ENCODE measurements at places on chromosomes 4 and X.

GRCh38 chr4:41784191-41784979, 35.9 kb upstream of the PHOX2B start:
- no peak for DNase-seq

- DNase-seq, result no peak
These were observed 28.1 kb upstream of the TXK start for GRCh38 chr4:48162162-48162561.

- no peak for DNase-seq
These were observed 57.4 kb downstream of the DCK start for GRCh38 chr4:71050809-71051208.

- DNase-seq, result no peak
These were observed 56.4 kb upstream of the SPOCK3 start for GRCh38 chr4:167290678-167291077.

DNA sequence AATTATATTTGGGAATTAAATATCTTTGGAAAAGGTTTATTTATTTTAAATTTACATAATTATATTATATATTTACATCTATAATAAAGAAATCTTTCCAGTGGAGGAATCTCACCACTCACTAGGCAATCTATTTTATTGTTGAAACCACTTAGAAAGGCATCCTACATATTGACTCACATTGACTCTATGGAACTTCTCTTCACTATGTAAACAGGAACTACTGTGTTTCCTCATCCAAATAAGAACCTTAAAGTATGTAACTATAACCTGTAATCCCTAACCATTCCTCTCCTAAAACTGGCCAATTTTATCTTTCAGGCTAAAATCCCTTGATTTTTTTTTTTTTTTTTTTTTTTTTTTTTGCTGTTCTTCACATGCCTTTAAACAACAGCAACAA, 268.7 kb downstream of the MAPK10 start:
- no peak for DNase-seq

DNA sequence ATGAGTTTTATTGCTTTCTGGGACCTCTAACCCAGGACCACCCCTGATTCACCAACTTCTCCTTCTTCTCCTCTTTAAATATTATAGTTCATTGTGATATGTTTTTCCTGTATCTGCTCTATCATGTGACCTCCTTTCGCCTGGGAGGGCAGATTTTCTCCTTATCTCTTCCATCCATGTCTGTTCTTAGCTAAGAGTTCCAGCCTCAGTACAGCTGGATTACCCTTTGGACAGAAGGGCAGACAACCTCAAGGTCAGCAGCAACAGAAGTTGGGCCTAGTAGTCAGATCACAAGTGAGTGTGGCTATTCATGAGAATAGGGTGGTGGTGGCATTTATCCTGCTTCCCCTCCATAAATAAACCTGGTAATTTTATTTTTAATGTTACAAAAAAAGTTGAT, 5.7 kb upstream of the XK start:
- no peak for DNase-seq

- DNase-seq, result no peak
These were observed 545.5 kb downstream of the GLUD2 start for GRCh38 chrX:121592884-121593283.

- no peak for DNase-seq
These were observed 28.3 kb upstream of the UXT start for GRCh38 chrX:47687263-47687662.

- DNase-seq, result no peak
These were observed 268.5 kb upstream of the LDB2 start for GRCh38 chr4:17166954-17167353.

DNA sequence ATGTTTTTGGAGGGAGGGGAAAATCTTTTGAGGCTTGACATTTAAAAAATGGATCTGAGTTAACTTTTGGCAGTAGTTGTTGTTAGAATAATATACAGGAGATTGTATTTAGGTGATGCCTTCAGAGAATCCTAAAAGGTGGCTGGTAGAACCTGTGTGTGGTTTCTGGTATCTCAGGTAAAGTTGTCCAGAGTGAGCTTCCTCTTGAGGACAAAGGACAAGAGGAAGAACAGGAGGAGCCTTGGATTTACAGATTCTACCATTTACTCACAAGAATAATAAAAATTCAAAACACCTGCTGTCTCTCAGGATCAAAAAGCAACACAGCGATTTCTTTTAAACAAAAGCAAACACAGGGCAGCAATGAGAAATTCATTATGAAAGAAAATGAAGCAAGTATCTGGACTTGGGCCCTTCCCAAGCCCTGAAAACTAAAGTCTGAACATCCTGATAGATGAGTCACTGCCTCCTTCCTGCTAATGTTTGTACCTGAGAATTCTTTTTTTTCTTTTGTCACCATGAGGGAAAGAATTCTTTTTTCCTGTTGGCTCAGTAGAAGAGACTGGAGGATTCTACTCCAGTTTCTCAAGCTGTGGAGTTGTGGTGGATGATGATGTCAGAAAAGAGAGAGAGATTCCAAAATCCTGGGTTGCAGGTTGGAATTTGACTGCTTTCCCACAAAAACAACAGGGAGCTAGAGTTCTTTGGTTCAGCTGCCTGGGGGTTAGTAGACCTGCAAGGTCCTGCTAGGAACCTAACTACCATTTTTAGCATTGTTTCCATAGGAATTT, 31.5 kb upstream of the RAPGEF2 start:
- no peak for DNase-seq

GRCh38 chr4:181121733-181122132, 1121.5 kb upstream of the TENM3 start:
- DNase-seq, result no peak

DNA sequence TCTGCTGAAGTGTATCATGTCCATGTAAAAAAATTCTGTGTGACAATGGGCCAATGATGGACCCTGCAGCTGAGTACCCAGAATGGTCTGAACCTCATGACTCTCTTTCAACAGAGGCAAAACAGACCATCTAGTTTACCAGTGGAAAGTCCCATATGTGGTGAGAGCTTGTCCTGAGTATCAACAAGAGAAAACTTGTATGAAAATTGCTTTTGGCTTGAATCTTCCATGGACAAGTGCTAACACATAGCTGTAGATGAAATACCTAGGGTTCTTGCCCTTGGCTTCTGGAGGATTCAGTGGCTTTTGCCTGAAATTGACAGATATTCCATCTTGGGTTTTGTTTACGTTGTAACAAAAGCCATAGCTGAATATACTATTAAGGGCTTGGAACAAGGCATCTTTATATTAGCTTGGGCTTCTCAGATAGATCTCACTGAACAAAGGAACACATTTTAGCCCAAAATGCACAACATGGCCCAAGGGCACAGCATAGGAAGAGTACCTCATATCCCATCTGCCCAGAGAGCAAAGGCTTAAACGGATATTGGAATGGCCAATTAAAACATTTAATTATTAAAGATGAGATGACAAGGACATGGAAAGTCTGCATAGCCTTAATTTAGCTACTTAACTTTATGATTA, 128.5 kb upstream of the HPGD start:
- DNase-seq, result no peak

DNA sequence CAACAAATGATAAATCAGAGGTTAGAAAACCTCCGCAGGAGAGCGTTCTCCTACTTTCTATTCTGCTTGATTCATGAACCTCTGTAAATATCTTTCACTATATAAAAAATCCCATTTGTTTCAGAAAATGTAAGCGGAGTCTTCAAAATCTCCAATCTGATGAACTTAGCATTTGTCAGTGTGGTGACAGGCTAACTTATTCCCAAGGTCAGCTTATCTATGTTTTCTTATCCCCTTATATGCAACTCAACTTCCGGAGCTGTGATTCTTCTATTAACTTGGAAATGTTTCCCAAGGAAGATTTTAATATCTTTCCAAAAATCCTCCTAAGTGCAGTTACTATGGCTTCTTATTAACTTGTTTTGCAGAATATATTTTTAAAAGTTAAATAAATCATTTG, 87.5 kb upstream of the C1QTNF7 start:
- no peak for DNase-seq

- DNase-seq, result no peak
These were observed 2.8 kb upstream of the TENM3 start for GRCh38 chr4:182240161-182241130.

DNA sequence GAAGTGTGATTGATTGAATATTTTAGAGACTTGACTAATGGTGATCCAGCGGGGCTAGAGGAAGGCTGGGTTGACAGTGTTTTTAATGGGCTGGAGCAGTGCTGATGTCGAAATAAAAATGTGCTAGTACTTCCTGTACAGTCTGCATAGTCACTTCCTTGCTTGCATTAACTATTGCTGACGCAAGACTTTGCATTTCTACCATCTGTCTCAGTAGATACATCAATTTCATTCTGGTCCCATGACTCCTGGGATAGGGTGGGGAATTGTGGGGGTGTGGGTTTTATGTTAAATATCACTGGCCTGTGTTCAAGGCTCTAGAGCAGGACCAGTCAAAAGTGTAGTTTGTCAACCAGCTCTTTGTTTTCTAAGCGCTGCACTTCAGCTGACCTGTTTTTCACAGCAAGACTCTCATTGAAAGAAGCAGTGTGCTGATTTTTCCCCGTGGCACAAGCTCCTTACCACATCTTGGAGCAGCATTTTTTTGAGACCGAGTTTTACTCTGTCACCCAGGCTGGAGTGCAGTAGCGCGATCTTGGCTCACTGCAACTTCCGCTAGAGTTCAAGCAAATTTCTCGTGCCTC, 35.2 kb upstream of the PHEX start:
- DNase-seq, result no peak

DNA sequence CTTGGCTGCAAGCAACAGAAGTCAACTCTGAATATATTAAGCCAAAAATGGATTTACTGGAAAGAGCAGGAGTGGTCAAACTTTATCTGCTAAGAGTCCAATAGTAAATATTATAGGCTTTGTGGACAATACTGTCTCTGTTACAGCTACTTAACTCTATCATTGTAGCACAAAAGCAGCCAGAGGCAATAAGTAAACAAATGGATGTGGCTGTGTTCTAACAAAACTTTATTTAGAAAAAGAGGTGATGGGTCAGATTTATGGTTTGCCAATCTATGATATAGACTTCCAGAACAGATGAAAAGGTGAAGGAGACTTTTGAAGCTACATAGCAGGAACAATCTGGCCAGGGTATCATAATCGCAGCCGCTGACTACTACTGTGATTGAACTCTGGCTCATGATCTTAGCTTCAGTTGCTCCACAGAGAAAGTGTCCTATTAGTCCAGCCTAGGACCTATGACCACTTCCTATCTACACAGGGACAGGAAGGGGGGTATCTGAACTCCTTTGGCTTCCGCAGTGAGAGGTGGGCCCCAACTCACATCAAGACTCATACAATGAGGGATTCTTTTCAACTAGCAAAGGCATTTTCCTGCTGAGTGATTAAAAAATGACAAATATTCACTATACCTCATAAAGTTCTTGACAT, 154.9 kb downstream of the ATG4A start:
- no peak for DNase-seq

GRCh38 chrX:153628129-153628528, 18.9 kb upstream of the DUSP9 start:
- no peak for DNase-seq

DNA sequence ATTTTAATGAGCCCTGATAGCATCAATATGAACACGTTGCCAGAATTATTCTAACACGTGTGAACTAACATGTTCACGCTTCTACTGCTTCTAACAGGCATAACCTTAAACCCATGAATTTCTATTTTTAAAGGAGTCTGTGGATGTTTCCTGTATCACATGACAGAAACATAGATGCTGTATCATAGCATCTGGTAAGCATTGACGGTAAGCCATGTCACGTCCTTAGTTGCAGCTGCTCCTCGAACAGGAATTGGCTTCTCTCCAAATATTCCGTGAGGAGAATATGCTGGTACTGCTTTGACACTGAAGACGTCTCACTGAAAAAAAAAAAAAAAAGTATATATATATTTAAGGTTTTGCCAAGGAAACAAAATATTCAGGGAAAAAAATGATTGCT, 105.1 kb upstream of the MXRA5 start:
- DNase-seq, result no peak

- no peak for DNase-seq
These were observed 154.2 kb downstream of the FHIP1A start for GRCh38 chr4:151563194-151563593.

DNA sequence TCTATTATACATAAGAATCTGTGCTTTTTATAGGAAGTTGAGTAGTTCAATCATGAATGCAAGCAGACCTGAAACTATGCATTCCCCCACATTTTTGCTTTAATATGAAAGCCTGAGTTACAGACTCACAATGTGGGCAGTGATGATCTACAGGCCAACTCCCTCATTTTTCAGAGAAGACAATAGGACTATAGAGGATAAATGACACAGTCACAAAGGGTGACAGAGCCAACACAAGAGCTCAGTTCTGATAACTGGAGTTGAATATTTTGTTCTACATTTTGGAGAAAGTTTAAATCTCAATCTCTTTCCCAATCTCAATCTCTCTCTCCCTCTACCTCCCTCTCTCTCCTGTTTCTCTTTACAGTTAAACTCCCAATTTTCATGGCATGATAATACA, 27.0 kb downstream of the MBNL3 start:
- no peak for DNase-seq

- no peak for DNase-seq
These were observed 42.4 kb upstream of the ATP6AP2 start for GRCh38 chrX:40538406-40538805.
